ENCODE measurements at places on chromosomes 3 and 15.

- DNase-seq: no peak
These were observed 78.4 kb downstream of the B3GNT5 start for GRCh38 chr3:183331498-183331897.

DNA sequence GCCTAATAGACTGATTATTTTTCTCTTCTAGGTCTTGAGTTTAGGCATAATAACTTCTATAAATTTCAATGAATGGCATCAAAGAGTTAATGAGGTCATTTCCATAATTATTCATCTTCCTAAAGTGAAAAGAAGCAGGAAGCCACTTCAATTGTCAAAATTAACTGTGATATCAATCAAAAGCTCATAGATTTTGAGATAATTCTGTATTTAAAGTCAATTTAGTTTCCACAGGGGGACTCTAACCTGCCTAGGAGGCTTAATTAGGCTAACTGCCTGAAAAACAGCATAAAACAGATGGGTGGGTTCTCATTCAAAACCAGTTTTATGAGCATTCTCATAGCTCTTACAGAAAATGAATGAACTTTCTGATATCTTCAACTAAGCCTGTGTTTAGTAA, 177.8 kb downstream of the OTOL1 start:
- DNase-seq: no peak

DNA sequence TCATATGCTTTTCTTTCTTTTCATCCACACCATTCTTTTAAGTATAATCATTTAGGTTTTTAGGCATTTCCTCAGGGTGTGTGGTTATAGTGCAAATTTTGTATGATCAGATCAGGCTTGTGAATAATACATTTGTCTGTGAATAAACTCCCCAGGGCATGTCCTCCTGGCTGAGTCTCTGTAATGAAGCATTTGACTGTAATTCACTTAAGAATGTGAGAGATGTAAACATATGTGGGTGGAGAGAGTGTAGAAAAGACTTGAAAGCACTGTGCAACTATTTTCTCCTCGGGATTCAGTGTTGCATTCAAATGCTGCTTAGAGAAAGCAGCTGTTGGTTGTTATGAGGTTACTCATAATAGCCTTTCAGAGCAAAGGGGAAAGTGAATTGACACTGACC, 996.5 kb downstream of the TUSC7 start:
- DNase-seq: no peak

- DNase-seq: no peak
These were observed 35.0 kb downstream of the PLOD2 start for GRCh38 chr3:146125951-146126350.

GRCh38 chr3:99970198-99970597, 144.1 kb downstream of the FILIP1L start:
- DNase-seq: no peak
